Effector CD8-positive, alpha-beta T cell (primary cell): ENCODE measurements at places on chromosomes 7 and 10.

DNA sequence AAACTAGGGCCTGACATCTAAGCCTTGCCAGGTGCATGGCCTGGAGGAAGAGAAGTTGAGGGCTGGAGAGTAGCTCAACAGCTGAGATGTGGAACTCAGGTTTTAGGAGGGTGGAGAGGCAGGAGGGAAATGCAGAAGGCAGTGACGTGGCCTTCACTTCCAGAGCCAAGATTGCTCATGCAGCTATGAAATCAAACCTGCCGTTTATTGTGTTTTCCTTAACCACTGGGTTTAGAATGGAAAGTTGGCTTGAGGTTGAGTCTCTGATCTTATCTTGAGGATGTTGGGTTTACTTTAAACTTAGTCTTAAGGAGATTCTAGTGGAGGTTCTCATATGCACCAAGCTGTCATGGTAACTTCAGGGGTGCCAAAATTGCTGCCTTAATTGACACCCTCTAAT lies 178.6 kb downstream of the SORCS3 start:
- no peak for DNase-seq

- DNase-seq = no peak
Observed at GRCh38 chr7:43721193-43721806, 8.0 kb downstream of the COA1 start.

DNA sequence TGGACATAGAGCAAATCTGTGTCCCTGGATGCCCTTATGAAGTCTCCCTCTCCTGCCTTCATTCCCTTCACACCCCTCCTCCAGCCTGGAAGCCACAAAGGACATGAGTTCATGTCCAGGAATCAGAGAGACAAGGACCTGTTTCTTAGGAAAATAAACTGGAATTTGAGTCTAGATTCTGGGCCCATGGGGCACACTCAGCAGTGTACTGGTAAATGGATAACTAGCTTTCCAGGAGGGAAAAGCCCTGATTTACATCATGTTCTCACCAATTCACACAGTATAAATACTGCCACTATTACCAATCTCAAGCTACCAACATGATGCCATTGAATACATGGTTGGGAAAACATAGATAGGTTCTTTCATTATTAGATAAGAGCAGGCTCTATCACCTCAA lies 9.9 kb downstream of the FAM237B start:
- DNase-seq = no peak

DNA sequence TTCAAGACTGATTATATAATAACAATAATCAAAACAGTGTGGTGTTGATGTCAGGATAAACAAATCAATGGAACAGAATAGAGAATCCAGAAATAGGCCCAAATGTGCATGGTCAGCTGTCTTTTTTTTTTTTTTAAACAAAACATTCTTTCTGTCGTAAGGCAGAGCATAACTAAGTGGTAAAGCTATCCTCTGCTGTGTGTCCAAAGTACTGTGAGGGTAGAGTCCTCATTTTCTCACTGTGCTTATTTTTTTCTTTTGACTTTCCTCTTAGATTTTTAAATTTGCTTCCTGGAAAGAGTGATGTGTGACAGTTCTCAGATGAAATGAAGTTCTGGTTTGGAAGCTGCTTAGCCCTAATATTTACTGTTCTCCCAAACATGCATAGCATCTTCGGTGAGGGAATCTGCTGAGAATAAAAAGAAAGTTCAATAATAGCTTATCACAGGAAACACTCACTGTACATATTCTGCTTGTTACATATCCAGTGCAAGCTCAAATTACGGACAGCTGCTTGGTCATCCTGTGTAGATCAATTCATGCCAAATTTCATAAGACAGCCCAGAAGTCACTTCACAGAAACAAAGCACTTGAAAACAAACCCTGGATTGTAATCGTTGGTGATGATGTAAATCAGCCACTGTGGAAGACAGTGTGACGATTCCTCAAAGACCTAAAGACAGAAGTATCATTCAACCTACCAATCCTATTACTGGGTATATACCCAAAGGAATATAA lies 423.9 kb downstream of the NEBL start:
- no peak for DNase-seq

DNA sequence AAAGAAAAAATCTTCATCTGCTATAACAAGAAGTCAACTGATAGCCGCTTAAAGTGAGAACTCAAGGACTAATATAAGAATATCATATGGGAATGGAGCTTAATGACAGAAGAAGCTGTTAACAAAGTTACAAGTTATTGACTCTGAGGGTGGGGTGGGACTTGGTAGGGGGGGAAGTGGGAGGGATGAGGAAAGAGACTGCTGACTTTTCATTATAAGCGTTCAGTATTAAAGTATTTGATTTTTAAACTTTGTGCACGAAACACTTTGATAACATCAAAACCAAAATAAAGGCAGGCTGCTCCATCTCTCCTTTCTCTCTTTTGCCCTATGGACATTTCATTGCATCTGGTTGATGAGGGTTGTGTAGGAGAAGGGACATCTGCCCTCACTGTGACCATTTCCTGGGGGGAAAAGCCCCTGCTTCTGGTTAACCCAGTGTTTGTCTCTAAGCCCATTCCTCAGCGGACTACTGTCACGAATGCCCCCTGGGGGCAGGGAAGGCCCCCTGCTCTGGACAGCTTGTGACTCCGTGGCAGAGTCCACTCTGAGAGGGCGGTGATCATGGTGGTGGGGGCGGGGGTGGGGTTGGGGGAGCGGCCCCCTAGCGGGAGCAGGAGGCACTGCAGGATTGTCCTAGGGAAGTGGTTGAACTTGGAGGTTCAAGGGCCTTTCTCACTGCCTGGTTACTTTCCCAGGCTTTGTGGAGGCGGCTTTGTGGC lies 17.4 kb downstream of the SLC13A4 start:
- no peak for DNase-seq

GRCh38 chr10:80172896-80173295 lies 32.4 kb downstream of the ANXA11 start:
- no peak for DNase-seq

DNA sequence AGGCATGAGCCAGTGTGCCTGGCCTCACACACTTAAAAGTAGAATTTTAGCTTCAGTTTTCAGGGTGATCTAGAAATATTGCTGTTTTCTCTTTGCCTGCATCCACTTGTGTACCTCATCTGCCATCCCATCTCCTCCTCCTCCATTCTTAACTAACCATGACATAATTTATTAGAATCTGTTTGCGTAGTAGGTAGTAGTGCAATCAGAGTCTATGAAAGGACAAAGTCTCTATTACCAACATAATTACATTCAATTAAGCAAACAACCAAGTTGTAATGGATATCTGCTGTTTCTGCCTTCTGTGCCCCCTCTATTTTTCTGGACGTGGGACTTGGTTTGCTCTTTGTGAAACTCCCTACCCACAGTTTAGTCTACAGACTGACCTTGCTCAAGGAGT lies 72.9 kb downstream of the CDK14 start:
- no peak for DNase-seq

- DNase-seq = no peak
Observed at GRCh38 chr7:134851141-134851540, 71.7 kb downstream of the CALD1 start.

DNA sequence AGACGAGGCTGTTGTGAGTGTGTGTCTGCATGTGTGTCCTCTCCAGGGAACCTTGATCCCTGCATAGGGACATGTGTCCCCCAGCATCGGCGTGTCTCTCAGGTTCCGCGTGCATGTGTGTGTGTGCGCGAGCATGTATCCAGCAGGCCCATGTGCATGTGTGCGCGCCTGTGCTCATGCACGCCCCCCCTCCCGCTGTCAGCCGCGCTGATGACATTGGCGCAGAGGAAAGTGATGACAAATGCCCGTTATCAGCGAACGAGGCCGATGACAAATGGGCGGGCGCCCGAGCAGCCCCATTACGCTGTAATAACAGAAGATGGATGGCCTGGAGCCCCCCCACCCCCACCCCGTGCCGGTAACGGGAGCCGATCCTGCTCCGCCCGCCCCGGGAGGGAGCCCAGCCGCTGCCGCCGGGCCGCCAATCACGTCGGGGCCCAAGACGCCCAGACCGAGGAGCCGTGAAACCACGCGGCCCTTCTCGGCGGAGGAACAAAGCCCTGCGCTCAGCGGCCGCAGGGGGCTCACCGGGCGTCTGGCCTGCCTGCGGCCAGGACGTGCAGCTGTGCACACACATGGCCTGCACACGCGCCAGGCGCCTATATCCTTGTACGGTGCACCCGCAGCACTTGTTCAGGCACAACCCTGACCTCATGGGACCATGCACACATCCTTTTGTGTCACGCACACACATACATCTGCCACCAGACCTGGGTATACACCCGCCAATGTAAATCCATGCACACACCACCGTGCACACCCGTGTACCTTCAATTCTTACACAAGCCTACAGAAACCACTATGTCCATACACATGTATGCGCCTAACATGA lies 21.5 kb downstream of the POLL start:
- no peak for DNase-seq

- DNase-seq = no peak
Observed at GRCh38 chr7:139382439-139382838, 22.7 kb downstream of the LUC7L2 start.

GRCh38 chr7:119281181-119281846 lies 991.7 kb upstream of the KCND2 start:
- no peak for DNase-seq

DNA sequence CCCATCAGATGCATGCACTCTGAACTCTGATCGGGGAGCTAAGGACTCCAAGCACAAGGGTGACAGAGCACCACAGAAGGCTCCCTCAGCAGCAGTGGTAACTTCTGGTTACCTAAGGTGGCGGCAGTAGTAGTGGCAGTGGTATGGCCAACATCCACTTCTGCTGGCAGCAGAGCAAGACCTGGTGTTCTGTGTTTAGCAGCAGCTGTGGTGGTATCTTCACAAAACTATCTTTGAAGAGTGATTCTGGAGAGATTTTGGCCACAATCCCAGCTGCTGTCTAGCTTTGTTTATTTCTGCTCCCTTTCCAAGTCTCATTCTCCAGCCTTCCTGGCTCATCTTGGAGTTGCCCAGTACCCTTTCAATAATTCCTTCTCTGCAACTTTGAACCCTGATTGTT lies 102.4 kb upstream of the LRGUK start:
- no peak for DNase-seq

DNA sequence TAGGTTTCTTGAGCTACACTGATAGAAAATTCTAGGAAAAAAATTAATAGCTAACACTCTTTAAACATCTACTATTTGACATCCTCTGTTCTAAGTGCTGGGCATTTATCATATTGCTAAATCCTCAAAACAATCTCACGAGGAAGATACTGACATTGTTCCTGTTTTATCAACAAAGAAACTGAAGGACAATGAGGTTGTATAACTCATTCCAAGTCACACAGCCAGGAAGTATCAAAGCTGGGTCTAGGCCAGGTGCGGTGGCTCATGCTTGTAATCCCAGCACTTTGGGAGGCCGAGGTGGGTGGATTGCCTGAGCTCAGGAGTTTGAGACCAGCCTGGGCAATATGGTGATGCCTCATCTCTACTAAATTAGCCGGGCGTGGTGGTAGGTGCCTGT lies 51.6 kb upstream of the IL6 start:
- DNase-seq = no peak

DNA sequence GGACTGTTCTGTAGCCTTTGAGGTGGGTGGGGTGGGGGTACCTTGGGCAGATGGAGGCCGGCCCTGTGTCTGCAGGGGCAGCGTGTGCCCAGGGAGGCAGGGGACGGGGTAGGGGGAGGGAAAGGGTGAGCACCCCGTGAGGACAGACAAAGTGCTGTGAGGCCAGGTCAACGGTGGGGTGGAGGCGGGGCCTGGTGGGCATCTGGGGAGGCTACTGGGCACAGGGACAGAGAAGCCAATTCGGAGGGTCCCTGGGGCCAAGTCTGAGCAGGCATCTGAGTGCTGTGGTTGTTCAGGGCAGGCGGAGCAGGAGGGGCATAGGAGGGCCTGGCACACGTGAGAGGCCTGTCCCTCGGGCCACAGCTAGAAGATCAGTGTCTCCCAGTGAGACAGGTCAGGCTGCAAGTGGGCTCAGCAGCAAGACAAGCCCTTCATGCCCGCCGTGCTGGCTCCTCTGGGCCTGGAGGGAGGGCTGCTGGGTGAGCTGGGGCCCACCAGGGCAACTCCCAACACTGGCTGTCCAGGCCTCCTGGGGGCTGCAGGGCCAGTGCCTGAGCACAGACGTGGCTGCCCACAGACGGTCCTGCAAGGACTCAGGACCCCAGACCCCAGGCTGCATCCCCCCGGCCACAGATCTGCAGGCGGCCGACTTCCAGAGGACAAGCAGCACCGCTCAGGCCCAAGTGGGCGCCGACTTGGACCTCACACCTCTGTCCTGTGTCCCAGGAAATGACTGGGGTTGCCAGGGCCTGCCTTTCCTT lies 26.4 kb upstream of the KNDC1 start:
- DNase-seq = no peak

GRCh38 chr10:87036623-87037022 lies 16.5 kb downstream of the FAM25A start:
- no peak for DNase-seq

GRCh38 chr10:23197416-23197861 lies 5.3 kb downstream of the PTF1A start:
- DNase-seq = no peak

DNA sequence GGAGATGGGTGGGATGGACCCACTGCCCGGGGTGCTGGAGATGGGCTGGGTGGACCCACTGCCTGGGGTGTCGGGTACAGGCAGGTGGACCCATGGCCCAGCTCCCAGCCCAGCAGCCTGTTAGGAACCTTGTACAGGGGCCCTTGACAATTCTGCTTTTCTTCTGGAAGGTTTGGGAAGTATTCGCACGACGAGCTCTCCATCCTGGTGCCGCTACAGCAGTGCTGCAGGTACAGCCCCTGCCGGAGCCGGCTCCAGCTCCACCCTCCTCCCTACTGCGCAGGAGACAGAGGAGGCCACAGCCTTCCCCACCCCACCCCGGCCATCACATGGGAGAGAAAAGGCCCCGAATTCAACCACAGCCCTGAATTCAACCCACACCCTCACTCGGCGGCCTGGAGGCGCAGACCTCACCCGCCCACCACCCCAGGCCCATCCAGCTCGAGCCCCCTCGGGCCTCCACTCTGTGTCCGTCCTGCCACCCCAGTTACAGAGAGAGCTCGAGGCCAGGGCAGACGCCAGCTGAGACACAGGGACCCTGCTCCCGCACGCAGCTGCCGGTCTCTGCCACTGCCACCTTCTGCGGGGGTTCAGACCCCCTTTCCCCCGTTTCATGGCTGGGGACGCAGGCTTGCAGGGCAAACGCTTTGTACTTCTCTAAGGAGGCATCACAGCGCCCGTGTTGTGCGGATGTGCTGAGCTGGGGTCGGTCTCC lies 31.3 kb upstream of the FOXL3 start:
- no peak for DNase-seq

DNA sequence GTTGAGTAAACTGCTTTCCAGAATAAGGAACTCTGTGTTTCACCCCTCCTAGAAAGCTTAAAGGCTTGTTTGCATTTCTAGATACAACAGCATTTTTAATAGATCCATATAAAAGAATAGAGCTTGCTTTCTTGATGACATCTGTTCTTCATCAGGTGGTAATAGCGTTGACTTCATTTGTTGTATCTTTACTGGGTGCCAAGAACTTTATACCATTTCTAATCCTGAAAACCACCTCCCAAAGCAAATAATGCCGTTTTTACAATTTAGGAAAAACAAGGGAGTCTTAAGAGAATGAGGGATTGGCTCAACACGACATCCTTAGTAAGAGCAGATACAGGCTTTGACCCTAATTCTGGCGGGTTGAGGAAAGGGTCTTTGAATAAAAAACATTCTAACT lies 993.4 kb downstream of the TYW1 start:
- no peak for DNase-seq
